Thyroid gland (tissue), 4 donors: ENCODE measurements at places on chromosomes 6 and 20.
A peak's percentile ranks its signal among the peaks of the same experiment; 100 is the strongest.

DNA sequence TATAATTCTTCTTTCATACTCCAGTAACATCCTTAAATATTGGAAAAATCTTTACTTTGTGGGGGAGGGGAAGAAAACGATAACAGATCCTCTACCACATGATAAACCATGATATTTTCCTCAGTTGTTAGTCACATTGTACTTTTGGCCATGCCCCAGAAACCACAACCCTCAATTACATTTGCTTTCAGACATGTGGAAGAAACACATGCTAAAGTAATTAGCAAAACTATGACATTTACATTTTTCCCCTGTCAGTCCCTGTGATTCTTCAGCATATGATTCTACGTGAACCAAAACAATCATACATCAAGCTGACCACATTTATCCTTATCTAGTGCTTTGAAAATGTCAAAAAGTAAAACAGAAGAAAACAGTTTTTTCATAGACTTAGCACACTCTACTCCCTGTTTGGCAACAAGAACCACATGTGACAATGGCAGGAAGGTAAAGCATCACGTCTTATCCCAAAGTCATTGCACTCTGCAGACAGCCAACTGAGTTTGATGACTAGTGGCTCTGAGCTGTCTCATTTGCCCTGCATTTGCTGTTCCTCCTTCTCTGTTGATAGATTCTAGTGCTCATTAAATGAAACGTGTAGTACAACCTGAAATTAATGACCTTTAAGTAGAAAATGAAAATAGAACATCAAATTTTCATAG lies 505.8 kb upstream of the MARCKS start:
- no peak for DNase-seq

DNA sequence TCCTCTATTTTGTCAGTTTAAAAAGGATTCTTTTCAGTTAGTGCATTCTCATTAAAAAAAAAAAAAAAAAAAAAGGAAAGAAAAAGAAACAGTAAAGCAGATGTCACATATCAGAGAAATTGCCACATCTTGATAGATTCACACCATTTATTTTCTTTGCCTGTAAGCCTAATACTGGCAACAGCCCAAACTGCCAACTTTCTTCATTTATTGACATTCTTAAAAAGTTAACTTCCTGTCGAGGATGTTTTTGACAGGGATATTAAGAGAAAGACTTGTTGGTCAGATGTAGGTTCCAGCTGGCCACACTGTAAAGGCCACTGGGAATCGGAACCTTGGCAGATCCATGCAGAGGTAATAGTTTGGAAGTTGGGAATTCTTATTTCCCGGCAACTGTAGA lies 332.6 kb downstream of the NRN1 start:
- DNase-seq, result no peak

- no peak for DNase-seq
Measured at GRCh38 chr6:75624988-75625387, 23.3 kb downstream of the SENP6 start.

DNA sequence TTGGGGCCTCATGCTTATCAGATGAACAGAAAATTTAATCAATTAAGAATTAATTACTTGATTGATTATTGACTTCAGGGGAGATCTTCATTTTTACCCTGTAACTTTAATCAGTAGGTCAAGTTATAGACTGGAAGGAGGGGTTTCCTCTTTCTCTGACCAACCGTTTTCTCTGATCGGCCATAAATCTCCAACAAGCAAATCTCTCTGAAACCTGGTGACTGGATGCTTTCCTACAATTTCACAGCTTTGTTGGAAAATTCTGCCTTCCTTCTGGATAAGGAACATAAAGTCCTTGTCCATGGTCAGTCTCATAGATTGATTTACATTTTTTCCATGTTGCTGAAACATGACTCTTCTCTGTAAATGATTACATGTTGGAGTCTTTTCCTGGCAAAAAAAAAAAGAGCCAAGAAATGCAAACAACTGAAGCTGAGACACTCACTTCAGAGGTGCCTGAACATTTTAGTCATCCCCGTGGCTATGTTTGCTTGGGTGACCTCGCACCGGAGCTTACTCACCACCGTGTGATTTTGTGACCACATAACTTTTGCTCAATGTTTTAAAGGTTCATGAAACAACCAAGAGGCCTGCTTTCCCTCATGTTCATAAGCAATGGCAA lies 31.0 kb downstream of the IRF4 start:
- DNase-seq, result peak; percentile 54

GRCh38 chr6:45548657-45549515 lies 171.2 kb upstream of the SUPT3H start:
- DNase-seq, result no peak
